CD4-positive, CD25-positive, alpha-beta regulatory T cell (primary cell): ENCODE measurements at places on chromosomes 2 and 18. TPM values are rescaled to one million over a fixed set of nuclear protein-coding genes. Genes with fewer than 3 reads are reported as not detected.

GRCh38 chr2:238449241-238449640 lies 22.5 kb downstream of the ASB1 start:
- no peak for DNase-seq
- no peaks in the 10 kb centered on the region for H3K27me3 ChIP-seq
- H3K36me3 ChIP-seq: peaks cover 81% of the 10 kb centered on the region
- no peak overlapping the region for H3K4me3 ChIP-seq
- H3K4me1 ChIP-seq: no peaks in the 10 kb centered on the region

DNA sequence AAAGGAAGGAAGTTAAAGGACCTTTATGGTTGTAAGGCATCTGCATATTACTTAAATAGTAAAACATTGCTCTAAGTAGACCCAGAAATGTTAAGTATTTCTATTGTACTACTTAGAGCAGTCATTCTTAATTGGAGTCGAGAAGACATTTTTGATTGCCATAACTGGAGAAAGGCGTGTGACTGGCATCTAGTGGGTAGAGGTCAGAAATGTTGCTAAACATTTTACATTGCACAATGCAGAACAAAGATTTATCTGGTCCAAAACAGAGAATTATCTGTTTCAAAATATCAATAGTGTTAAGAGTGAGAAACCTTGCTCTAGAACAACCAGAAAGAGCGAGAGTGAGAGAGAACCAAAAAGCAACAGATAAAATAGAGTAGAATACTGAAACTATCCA lies 23.3 kb upstream of the ROCK1 start:
- peak; percentile 8 for DNase-seq
- peaks cover 2% of the 10 kb centered on the region for H3K27me3 ChIP-seq
- no peak overlapping the region for H3K27ac ChIP-seq
- H3K4me3 ChIP-seq: no peak overlapping the region

GRCh38 chr2:190947711-190948251 lies 66.2 kb downstream of the STAT1 start:
- peaks cover 16% of the 10 kb centered on the region for H3K4me1 ChIP-seq
- no peaks in the 10 kb centered on the region for H3K27me3 ChIP-seq
- H3K4me3 ChIP-seq: peak overlapping the region; percentile 42
- no peaks in the 10 kb centered on the region for H3K36me3 ChIP-seq

DNA sequence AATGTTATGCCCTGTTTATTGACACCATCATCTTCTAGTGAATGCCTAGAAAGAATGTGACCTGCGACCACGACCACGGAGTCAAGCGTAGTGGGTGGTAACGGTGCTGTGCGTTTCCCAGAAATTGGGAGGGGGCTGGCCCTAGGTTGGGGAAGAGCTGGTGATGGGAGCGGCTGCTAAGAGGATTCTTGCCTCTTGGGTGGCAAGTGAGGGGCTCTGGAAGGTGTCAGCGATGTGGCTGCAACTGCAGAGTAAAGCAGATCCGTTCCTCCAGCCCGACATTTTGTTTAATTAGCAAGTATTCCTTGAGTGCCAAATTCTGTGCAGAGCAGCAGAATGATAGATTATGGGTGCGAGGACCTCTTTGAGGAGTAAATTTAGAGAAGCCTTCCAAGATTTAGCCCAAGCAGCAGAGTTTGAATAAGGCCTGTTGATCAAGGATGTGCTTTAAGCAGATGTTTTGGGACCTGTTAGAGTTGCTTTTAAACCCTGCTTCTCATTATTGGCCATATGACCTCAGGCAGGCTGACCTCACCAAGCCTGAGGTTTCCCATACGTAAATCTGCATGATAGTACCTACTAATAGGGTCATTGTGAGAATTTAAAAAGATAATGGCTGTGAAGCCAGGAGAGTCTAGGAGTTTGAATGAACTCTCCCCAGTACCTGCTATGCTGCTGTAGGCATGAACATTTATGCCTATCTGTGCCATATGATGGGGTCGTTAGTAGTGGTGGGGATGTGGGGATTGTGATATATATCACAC lies 287.7 kb downstream of the PTGR3 start:
- H3K27ac ChIP-seq: no peak overlapping the region
- H3K36me3 ChIP-seq: peaks cover 7% of the 10 kb centered on the region
- H3K4me1 ChIP-seq: peaks cover 4% of the 10 kb centered on the region
- H3K4me3 ChIP-seq: no peak overlapping the region
- H3K27me3 ChIP-seq: no peaks in the 10 kb centered on the region

The LIPG gene
- not detected for polyA plus RNA-seq

DNA sequence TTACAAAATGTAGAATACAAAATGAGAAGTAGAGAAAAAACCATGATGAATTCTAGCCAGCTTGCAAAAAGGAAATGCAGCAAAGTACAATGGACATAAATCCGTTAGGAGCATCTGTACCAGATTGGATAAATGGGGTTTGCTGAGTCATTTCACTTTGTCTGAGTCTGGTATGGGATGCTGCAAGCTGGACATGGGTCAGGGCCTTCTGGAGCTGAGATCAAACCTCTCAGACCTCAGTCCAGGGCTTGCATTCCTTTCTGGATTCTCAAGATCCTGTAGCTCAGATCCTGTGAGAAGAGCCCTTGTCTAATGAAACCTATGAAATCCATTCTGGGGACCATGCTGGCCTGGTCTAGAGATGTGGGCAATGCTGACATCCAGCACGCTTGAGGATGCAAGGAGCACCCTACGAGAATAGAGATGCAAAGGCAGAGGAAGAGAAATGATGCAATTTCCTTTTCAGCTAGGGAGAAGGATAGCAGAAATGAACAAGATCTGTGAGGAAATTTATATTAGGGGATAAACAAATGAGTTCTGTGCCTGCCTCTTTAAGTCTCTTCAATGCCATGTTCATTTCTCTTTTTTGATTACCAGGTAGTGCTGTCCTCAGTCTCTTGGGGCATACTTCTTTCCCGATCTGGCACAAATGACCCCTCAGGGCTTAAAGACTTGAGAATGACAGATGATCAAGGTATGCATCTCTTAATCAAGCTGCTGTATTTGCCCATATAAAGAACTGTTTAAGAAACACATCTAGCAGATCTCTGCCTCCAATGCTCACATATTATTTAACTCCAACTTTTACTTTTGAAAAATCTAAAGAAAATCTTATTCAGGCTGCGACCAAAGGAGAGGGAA lies 230.4 kb downstream of the MEIS1 start:
- DNase-seq: no peak
- H3K4me3 ChIP-seq: no peak overlapping the region
- H3K4me1 ChIP-seq: no peaks in the 10 kb centered on the region
- H3K27ac ChIP-seq: no peak overlapping the region
- no peaks in the 10 kb centered on the region for H3K36me3 ChIP-seq

- no peak for DNase-seq
- no peak overlapping the region for H3K4me3 ChIP-seq
- H3K27ac ChIP-seq: no peak overlapping the region
- no peaks in the 10 kb centered on the region for H3K36me3 ChIP-seq
These were observed 175.2 kb upstream of the SPATS2L start for GRCh38 chr2:200131307-200131706.

- no peaks in the 10 kb centered on the region for H3K36me3 ChIP-seq
- DNase-seq: no peak
- no peak overlapping the region for H3K4me3 ChIP-seq
- no peaks in the 10 kb centered on the region for H3K4me1 ChIP-seq
These were observed 376.1 kb upstream of the SOX11 start for GRCh38 chr2:5316001-5316490.

- H3K27ac ChIP-seq: no peak overlapping the region
- peaks cover 9% of the 10 kb centered on the region for H3K4me1 ChIP-seq
- no peak for DNase-seq
- H3K36me3 ChIP-seq: no peaks in the 10 kb centered on the region
- no peaks in the 10 kb centered on the region for H3K27me3 ChIP-seq
These were observed 21.2 kb upstream of the CHRNA1 start for GRCh38 chr2:174785481-174785880.

- no peak overlapping the region for H3K27ac ChIP-seq
- no peaks in the 10 kb centered on the region for H3K27me3 ChIP-seq
- H3K4me3 ChIP-seq: no peak overlapping the region
- no peak for DNase-seq
- H3K4me1 ChIP-seq: peaks cover 2% of the 10 kb centered on the region
These were observed 17.0 kb downstream of the SNED1 start for GRCh38 chr2:241015439-241015838.

DNA sequence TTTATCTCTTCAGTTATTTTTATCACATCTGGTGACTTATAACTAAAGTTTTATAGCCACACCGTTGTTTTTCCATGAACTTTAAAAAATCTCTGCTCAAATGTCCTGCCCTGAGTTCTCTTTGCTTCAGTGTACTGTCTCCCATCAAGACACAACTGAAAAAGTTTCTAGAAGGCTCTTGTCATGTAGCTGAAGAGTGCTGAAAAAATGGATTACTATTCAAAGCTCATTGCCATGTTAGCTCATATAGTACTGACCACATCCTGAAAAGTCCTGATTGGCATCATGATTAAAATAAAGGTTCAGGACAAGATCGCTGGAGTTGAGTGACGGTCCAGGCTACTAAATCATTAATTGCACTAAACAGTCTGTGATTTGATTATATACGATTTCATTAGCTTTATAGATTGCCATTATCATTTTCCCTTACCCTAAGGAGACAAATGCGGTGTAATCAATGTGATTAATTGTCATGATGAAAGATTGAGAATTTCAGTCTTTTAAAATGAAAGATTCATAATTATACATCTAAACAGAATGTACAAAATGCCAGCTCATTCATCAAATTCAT lies 62.2 kb downstream of the MFSD6 start:
- H3K4me1 ChIP-seq: peaks cover 10% of the 10 kb centered on the region
- no peak for DNase-seq
- no peak overlapping the region for H3K4me3 ChIP-seq

DNA sequence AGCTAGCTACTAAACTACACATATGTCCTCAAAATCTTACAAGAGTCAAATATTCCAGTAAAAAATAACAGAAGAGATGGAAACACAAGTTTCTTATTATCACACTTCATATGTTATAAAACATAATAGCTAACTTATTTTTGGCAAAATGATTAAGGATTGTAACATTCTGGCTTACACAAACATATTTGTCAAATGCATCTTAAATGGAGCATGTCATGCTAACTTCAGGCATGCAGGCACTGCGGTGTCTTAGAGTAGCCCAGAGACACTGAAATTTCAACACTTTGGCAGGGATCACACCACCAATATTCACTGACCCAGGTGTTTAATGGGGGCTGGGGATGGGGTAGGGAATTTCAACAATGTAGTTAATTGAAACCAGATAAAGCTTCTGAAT lies 51.6 kb downstream of the LDAH start:
- H3K4me3 ChIP-seq: no peak overlapping the region
- no peak for DNase-seq
- no peaks in the 10 kb centered on the region for H3K4me1 ChIP-seq

The PRKCE gene
- 1.3 TPM for polyA plus RNA-seq

GRCh38 chr18:41660654-41661053 lies 294.4 kb upstream of the PIK3C3 start:
- no peaks in the 10 kb centered on the region for H3K27me3 ChIP-seq
- no peak for DNase-seq
- H3K4me1 ChIP-seq: no peaks in the 10 kb centered on the region
- H3K4me3 ChIP-seq: no peak overlapping the region
- no peaks in the 10 kb centered on the region for H3K36me3 ChIP-seq

- no peak overlapping the region for H3K27ac ChIP-seq
- H3K4me3 ChIP-seq: no peak overlapping the region
- no peaks in the 10 kb centered on the region for H3K4me1 ChIP-seq
- H3K27me3 ChIP-seq: no peaks in the 10 kb centered on the region
- H3K36me3 ChIP-seq: no peaks in the 10 kb centered on the region
These were observed 54.6 kb upstream of the GPR17 start for GRCh38 chr2:127591221-127591923.

The TEKT4 gene
- not detected for polyA plus RNA-seq

The DOCK10 gene
- 34.7 TPM for polyA plus RNA-seq

DNA sequence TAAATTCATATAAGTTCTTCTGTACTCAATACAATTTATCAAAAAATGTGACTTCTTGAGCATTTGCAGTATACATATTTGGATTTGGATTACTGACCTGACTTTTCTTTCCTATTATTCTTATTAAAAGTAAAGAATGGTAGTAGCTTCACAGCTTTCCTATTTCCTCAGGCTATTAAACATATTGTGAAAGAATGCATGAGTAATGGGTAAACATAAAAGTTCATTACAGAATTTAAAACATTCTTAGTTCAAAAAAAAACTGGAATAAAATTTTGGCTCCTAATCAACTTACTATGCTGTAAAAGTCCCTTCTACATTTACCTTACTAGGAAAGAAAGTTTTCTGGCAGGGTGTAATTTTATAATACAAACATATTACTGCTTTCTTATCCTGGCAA lies 27.3 kb upstream of the C2orf66 start:
- H3K4me1 ChIP-seq: no peaks in the 10 kb centered on the region
- no peaks in the 10 kb centered on the region for H3K27me3 ChIP-seq

The SULT1C4 gene
- polyA plus RNA-seq: not detected

The SLC4A5 gene
- polyA plus RNA-seq: 0.30 TPM

The HOXD8 gene
- not detected for polyA plus RNA-seq

DNA sequence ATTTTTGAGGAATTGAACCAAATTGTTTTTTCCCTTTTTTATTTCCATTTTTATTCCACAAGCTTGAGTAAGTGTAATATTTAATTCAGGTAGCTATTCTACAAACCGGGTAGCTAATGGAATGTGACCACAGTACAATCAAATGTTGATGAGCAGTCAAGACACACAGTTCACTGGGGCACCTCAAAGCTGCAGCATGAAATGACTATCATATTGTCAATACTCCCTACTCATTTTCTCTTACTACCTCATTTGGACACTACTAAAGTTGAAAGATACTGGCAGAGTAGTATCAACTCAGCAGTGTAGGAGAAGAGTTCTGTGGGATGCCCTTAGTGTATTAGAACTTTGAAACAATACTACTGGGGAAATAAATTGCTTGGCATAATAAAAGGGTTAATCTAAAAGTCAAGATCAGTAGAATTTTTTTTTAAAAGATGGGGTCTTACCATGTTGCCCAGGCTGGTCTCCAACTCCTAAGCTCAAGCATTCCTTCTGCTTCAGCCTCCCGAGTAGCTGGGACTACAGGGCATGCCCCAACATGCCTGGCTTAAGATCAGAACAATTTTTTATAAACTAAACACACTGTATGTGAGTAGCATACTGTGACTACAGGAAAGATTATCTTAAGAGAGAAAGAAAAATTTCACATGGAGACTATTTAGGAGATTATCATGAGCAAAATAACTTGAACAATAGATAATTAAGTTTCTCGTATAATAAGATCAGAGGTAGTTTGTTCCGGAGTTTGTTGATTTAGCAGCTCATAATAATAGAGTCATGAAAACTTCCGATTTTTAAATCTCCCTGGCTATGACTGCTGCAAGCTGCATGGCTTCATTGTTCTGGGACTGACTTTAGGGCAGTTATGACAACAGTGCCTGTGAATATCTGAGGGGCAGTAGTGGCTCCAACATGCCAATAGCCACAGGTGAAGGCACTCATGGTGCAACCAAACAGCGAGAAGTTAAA lies 43.7 kb downstream of the MYO3B start:
- H3K27me3 ChIP-seq: no peaks in the 10 kb centered on the region
- no peaks in the 10 kb centered on the region for H3K4me1 ChIP-seq
- DNase-seq: no peak
- H3K4me3 ChIP-seq: no peak overlapping the region
- H3K36me3 ChIP-seq: no peaks in the 10 kb centered on the region
- no peak overlapping the region for H3K27ac ChIP-seq

The MEP1B gene
- not detected for polyA plus RNA-seq

The DCDC2C gene
- polyA plus RNA-seq: not detected
